ENCODE measurements at places on chromosomes 2 and 18.

DNA sequence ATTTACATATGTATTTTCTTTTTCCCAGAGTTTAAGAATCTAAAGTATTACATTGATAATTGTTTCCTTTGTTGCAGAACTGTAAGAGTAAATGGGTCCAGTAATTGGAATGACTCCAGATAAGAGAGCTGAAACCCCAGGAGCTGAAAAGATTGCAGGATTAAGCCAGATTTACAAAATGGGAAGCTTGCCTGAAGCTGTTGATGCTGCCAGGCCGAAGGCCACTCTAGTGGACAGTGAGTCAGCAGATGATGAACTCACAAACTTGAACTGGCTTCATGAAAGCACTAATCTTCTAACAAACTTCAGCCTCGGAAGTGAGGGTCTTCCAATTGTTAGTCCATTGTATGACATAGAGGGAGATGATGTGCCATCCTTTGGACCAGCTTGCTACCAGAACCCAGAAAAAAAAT lies 183.8 kb upstream of the STON1 start:
- DNase-seq: peak; percentile 27

GRCh38 chr2:171878481-171878993 lies 15.5 kb downstream of the SLC25A12 start:
- no peak for DNase-seq

DNA sequence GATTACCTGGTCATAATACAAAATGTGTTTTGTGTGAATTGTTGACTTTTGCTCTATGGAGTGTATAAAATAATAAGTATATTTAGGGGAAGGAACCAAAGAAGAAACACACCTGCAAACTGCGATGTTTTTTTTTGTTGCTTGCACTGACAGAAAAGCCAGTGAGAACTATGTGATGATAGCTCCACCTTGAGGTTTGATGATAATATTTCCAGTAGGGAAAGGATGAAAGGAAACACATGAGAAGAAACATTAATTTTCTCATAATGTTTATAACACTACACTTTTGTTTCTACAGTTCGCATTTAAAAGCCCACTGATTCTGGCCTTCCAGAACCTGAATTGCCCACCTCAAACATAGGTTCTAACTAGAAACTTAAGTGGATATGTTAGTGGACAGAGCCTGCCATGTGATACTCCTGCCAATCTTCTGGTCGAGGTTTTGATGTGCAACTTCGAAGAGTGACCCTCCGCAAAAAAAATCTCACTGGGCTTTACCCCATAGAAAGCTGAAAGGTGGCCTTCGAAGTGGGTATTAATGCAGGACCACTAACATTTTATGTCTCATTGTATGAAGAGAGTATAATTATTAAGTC lies 476.4 kb upstream of the SPHKAP start:
- DNase-seq: peak; percentile 53

DNA sequence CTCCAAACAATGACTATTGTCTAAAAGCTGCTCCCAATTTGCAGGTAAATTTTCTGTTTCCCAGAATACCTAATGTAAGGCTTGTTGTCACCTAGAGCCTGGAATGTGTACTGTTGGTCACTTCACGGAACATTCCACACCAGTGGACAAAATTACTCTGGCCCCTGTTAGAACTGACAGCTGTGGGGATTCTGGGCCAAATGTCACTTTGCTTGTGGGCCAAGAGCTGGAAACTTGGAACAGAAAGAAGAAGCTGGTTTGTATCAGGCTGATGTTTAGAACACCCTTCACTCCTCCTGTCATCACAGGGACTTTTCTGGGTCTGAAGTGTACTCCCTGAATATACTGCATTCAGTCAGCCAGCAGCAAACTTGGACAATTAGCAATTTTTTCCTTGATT lies 495.6 kb upstream of the SYT4 start:
- DNase-seq: no peak

DNA sequence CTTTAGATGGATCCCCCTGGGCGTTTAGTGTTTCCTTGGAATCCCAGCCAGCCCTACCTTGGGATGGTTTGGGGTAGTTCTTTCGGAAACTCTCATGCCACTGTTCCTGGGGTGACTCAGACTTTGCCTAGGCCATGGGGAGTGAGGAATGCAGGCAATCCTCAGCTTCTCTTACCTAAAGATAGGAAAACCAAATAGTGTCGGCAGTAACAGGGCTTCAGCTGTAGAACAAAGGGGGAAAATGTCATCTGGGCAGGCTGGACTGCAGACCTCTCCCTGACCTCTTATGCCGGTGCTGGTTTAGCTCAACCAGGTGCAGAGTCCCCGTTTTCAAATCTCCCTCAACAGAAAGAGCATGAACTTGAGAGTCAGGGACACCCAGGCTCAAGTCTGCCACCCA lies 252.1 kb downstream of the TSN start:
- DNase-seq: no peak

GRCh38 chr2:226995625-226996041 lies 159.8 kb downstream of the RHBDD1 start:
- DNase-seq: peak; percentile 5
